ENCODE measurements at places on chromosomes 12 and 14.

DNA sequence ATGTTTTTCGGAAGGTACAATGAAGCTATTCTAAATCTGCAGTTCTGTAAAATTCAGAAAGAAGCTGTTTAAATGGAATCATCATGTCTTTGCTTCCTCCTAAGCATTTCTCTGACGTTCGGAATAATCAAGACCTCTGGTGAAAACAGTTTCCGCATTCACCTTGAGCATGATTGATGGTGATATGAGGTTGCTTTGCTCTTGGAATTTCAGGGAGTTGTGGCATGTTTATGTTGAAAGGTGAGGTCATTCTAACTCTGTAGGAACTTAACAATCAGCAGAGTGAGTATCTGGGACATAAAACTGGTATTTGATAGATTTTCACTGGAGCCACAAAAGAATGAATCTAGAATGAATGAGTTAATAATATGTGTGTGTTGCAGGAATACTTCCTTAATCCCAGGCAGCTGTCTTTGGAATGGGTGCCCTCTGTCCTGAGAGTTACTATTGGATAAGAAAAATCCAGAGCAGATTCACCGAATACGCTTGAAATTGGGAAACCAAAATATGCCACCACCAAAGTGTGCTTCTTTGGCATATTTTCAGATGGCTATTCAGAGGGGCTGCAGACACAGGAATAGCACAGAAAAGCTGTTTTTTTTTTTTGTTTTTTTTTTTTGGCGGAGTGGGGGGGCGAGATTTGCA is 599.1 kb downstream of the CCER1 start:
- DNase-seq: no peak

DNA sequence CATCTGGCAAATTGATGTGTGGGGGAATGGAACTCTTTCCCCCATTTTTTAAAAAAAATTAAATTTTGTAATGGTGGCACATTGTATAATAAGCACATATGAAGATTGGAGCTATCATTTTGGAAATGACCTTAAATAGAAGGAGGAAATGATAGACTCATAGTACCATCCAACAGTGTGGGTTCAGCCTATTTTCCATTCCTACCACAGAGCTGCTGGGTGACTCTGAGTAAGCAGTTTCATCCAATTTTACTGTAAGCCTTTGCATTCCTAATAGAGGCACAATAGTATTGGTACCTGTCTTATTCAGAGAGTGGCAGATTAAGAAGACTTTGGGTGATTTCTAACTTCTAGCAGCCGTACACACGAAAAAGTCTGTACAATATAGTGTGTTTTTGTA is 304.5 kb downstream of the RAD51B start:
- DNase-seq: no peak

- no peak for DNase-seq
Observed at GRCh38 chr12:42309996-42310395, 15.9 kb downstream of the ZCRB1 start.

GRCh38 chr12:123293178-123293760 is 21.6 kb upstream of the CDK2AP1 start:
- no peak for DNase-seq

GRCh38 chr12:4448943-4449850 is 3.6 kb upstream of the FGF6 start:
- no peak for DNase-seq

GRCh38 chr12:117025481-117026151 is 73.6 kb downstream of the TESC start:
- DNase-seq: peak; percentile 53

DNA sequence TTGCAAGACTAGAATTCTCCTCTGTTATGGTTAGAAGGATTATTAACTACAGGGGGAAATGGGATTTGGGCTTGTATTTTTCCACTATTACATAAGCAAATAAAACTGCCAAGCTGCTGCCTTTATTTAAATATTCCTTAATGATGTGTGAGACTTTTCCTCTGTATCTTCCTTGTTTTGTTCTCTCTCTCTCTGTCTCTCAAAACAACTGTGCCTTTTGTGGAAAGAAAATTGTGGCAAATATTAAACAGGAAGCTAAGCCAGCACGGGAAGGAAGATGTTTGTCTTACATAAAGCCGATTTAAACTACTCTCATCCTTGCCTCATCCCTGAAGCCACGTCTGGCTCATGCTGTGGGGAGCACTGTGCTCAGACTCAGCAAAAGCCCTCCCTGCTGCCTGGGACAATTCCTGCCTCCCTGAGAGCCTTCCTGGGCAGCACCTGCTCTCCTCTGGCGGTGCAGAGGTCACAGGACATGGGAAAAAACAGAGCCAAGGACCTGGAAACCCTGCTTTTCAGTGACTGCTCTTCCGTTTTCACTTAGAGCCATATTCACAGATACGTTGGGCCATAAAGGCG is 237.2 kb downstream of the SLC15A4 start:
- no peak for DNase-seq

DNA sequence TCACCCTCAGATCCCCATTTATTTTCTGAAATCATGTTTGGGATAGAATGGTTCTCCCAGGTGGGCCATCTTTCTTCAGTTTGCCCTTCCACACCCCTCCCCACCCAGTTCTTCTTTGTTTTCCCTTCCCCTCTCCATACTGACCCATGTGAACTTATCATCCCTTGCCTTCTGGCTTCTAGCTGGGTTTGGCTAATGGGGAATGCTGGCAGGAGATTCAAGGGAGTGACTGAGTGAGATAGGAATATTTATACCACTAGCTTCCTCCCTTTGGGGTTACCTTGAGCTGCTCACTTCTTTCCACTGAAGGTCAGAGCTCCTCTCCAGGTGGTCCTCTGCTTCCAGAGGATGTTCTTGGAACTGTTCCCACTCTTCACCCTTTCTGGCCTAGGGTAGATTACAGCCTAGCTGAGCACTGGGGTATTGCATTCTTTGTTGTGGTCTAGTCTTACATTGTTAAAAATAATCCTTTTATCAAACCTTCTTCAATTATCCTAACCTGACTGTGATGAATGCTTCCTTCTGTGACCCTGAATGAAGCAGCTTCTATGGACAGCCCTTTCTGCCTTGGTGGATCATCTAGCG is 88.3 kb upstream of the ATP2B1 start:
- DNase-seq: no peak

DNA sequence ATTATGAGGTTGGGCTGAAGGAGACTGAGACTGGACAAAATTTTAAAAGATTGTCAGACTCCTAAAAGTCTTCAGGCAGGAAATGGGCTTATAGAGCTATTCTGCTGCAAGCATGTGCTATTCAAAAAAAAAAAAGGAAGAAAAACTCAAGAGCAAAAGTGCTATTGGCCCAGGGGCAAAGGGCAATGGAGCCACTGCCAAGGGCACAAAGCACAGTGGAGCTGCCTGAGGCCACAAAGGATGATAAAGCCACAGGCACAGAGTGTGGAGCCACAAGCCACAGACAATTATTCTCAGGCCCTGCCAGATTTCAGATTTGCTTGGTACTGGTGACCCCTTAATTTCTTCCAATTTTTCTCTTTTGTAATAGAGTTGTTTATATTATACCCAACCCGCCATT is 29.6 kb upstream of the GRIN2B start:
- DNase-seq: no peak

- DNase-seq: no peak
Observed at GRCh38 chr12:62512901-62513300, 46.3 kb downstream of the MON2 start.

DNA sequence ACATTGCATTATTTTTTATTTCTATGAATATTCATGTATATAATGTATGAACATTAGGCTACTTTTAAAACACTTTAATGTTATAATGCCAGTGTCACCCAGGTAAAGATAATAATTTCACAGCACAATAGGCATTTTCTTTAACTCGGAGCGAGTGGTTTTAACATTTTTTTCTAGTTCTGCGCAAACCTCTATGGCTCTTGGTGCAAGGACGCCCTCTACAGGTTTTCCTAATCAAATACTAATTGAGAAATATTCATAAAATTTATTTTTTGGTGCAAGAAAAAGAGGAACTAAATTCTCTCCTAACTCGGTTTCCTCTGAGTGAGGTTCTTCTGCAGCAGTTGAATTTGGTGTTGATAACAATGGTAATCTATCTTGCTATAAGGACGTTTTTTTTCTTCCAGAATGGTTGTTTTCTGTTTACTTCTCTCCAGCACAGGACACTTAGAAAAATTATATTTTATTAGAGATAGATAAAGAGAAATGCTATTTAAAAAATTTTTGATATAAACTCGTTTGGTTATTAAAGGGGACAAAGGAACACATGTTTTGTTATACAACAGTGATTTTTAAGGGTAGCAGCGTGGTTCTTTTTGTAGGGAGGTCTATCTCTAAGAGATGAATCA is 2.4 kb upstream of the WIF1 start:
- no peak for DNase-seq

- no peak for DNase-seq
Observed at GRCh38 chr12:92051441-92051840, 94.2 kb downstream of the BTG1 start.

- DNase-seq: no peak
Observed at GRCh38 chr12:120925740-120926563, 21.8 kb upstream of the SPPL3 start.

GRCh38 chr12:29081101-29081500 is 68.0 kb upstream of the FAR2 start:
- DNase-seq: no peak

DNA sequence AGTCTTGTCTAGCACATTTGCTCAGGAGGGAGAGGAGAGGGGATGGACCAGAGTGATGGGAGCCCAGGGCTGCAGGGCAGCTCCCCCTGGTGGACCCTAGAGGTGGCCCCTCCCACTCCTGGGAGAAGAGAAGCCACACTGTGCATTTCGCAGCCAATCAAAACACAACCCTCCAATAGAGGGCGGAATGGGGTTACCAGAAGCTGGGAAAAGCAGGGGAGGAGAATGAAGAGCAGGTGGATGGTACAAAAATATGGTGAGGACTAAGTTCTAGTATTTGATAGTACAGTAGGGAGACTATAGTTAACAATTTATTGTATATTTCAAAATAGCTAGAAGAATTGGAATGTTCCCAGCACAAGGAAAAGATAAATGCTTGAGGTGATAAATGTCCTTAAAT is 23.6 kb downstream of the VASH1 start:
- DNase-seq: peak; percentile 70

DNA sequence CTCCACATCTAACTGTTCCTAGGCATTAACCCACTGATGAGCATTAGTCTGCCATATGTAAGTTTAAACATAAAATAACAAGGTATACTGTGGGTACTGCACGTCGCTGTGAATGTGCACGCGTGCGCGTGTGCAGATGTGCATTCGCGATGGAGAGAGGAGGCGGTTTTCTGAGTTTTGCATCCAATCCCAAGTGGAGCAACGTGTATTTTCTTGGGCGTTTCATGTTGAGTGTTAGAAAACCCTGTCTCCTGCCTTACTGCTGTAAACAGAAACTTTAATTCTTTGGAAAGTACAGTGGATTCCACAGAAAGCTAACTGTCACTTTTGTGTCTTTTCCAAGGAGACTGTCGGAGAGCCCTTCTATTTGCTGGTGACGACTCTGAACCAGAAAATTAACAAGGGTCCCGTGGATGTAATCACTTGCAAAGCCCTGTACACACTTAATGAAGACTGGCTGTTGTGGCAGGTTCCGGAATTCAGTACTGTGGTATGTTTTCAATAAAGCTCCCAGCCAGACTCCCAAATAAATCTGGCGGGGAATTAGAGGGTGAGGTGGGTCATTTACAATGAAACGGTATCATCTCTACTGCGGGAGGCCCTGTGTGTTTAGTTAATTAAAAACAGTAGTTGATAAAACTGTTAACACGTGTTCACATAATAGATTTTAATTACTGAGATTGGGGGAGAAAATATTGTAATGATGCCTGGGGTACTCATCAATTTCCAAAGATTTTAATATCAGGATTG is 116.5 kb downstream of the PLXNC1 start:
- DNase-seq: no peak

DNA sequence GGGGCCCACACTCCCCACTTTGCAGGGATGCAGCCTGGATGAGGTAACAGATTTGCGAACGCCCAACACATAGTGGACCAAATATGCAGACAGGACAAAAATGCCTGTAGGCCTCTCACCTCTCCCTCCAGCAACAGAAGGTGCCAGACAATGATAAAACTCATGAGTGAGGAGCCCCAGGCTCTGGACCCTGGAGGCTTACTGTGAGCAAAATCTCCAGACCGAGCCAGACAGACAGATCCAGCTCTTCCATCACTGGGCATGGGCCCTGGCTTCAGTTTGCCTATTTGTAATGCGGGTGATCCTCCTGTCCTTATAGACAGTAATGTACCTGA is 42.3 kb downstream of the IRF2BPL start:
- DNase-seq: no peak

DNA sequence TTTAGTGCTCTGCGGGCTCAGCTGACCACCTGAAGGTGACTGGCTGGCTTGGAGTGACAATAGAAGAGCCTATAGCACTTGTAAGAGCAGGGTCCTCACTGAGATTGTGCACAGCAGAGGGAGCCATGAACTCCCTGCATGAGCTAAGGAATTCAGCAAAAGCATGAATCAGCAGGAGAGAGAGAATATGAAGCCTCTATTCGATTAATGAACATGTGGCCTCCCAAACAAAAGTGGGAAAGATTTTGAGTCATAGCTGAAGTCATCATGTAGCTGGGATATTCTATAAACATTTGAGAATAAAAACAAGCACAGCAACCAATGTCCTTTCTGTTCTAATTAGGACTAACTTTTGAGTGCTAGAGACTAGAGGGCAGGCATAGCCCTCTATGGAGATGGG is 626.6 kb downstream of the DIO2 start:
- no peak for DNase-seq

- no peak for DNase-seq
Observed at GRCh38 chr12:85920324-85920947, 46.3 kb downstream of the NTS start.

DNA sequence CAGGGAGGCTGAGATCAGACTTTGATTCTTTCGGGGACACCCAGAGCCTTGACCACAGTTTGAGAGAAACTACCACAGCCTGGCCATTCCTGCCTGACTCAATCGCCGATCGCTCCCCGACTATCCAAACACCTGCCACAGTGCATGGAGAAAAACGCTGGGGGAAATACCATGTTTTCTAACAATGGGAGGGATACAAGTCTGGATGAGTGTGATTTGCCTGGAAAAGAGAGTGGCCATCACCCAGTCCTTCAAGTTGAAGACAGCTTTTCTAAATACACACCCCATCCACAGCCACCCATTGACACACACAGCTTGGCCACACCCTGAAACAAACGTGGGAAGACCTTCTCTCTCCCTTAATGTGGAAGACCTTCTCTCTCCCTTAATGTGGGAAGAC is 6.7 kb upstream of the VASH1 start:
- DNase-seq: no peak

GRCh38 chr12:54984658-54985376 is at the start of gene TESPA1:
Gene TESPA1, minus strand, starts transcription at chr12:54984762. Its CDS starts 10,200 bp downstream, at chr12:54974562.
- DNase-seq: peak; percentile 71

- DNase-seq: peak; percentile 35
Observed at GRCh38 chr14:71597955-71598660, 334.1 kb upstream of the RGS6 start.

Measured in GM18507 (cell line).